ENCODE measurements at places on chromosomes 3 and 15. TPM values are rescaled to one million over a fixed set of nuclear protein-coding genes. Genes with fewer than 3 reads are reported as not detected.

DNA sequence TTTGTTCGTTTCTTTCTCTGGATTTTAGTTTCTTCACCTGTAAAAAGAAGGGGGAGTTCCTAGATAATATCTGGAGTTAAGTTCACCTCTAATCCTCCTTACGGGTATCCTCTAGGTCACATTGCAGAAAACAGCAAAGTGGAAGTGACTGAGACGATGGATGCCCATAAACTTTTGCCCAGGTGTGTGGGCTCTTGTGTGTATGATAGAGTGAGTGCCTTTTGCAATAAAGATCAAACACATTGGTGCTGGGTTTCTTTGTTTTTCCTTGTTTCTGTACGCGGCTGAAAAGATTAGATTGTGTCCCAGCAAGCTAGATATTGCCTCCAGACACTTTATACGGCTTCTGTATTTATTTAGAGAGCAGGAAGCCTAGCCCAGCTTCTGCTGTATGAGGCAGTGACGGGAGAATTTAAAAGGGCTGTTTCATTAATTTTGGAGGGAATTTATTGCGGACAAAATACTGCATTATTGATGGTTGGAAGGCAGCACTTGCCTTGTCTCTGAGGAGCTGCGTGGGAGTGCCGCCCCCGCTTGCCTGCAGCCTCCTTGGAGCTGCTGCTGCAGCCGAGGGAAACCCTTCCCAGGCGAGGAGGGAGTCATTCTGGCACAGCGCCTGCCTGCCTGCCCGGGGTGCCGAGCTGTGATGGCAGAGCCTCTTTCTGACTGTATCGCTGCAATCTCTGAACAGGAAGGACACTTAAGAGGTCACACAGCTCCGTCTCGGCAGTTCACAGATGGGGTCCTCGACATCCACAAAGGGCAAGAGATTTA is 38.5 kb downstream of the PYDC2 start:
- no peak for DNase-seq

DNA sequence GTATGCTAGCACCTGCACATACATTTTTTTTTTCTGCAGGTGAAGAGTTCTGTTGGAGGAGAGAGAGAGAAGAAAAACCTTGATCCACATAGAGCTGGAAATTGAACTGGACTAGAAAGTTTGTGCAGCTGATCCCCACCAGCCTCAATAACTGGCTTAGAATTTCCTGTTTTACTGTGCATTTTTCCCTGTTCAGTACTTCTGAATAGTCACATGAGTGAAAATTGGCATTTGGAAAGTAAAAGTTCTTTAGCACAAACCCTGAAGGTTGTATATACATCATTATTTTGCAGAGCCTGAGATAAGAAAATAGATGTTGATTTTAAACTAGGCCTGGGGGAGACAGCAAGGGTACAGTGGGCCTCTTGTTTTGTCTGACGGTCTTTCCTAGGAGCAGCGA is 42.3 kb downstream of the GHSR start:
- DNase-seq = no peak

- no peak for DNase-seq
These were observed 120.7 kb upstream of the DAZL start for GRCh38 chr3:16725972-16726371.

DNA sequence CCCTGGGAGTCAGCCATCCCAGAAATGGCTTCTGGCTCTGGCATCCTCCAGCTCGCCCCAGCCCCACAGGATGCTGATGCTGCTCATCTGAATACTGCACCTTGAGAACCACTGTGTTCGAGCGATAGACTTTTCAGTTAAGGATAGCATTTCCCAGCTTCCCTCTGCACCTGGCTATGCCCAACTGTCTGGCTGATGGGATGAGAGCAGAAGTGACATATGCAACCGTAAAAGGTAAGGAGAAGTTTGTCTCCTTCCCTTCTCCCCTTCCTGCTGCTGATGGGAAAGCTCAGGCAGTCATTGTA is 9.7 kb upstream of the HHATL start:
- no peak for DNase-seq

- no peak for DNase-seq
These were observed 9.8 kb upstream of the TNFAIP8L3 start for GRCh38 chr15:51104512-51104911.

DUOX1 gene
- total RNA-seq = 0.84 TPM

- no peak for DNase-seq
These were observed 130.3 kb upstream of the ZPLD1 start for GRCh38 chr3:102304550-102304949.

GRCh38 chr15:33461671-33462070 is 150.9 kb downstream of the RYR3 start:
- no peak for DNase-seq

GRCh38 chr3:123286308-123287023 is 84.7 kb downstream of the SEC22A start:
- DNase-seq = peak; percentile 84

GRCh38 chr15:27218426-27218825 is 247.4 kb downstream of the GABRG3 start:
- no peak for DNase-seq
